Vagina (tissue), 2 donors: ENCODE measurements at places on chromosomes 7 and 10. TPM values are rescaled to one million over a fixed set of nuclear protein-coding genes. Genes with fewer than 3 reads are reported as not detected.

Gene KAZALD1
- 4.2 TPM for total RNA-seq

Gene SFTPA1
- total RNA-seq: 2.9 TPM

Gene MYOZ1
- total RNA-seq: not detected

Gene VAX1
- not detected for total RNA-seq

Gene NEUROG3
- total RNA-seq: not detected

Gene EN2
- 0.98 TPM for total RNA-seq

DNA sequence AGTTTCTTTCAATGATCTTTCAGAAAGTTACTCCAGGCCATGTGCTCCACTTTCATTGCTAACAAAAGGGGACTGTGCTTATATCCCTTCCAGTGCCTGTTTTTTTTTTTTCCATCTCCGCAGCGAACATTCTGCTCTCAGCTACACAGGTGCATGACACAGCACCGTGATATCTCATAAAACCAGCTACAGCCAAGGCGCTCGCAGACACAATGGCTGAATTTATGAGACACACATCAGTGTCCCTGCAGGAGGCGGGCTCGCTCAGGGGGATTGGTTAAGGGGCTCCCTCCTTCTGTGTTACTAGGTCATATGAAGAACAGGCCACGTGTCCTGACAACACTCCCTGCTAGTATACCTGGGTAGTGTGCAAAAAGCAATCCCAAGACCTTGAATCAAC, 245.5 kb downstream of the SKAP2 start:
- no peak overlapping the region for H3K4me3 ChIP-seq
- H3K4me1 ChIP-seq: no peaks in the 10 kb centered on the region
- no peak for DNase-seq

DNA sequence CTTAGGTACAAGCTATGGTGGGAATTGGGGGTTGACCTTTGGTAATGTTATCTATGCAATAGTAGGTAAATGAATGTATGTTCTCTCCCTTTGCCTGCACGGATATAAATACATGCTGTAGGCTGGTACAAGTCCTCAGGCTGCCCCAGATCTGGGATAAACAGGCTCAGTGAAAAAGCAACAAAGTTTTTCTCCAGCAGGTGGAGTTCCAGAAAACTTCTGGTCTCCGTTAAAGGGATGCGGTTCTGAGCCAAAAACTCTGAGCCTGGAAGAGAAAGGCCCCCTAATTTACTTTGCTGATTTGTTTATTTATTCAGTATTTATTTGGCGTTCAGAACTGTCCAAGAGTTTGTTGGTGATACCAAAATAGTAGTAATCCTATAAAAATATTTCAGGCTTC, 204.7 kb downstream of the ADRA2A start:
- H3K4me1 ChIP-seq: peaks cover 15% of the 10 kb centered on the region
- no peaks in the 10 kb centered on the region for H3K27me3 ChIP-seq
- H3K36me3 ChIP-seq: no peaks in the 10 kb centered on the region
- H3K27ac ChIP-seq: peak overlapping the region; percentile 3
- DNase-seq: no peak

DNA sequence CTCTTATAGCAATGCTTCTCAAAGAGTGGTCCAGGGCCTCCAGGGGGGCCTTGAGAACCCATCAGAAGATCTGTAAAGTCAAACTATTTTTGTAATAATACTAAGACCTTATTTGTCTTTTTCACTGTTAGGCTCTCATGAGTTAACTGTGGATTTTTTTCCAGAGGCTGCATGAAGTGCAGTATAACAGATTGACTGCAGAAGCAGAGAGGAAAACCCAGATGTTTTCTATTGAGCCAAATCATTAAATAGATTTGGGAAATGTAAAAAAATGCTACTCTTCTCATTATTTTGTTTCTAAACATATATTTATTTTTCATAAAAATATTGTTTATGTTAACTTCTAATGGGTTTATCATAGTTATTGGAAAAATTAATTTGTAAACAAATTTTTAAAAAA, 589.0 kb upstream of the LRRTM3 start:
- DNase-seq: no peak
- H3K27me3 ChIP-seq: no peaks in the 10 kb centered on the region
- no peak overlapping the region for H3K27ac ChIP-seq
- H3K4me1 ChIP-seq: no peaks in the 10 kb centered on the region
- no peak overlapping the region for H3K4me3 ChIP-seq

GRCh38 chr7:106281127-106281526, 3.7 kb downstream of the NAMPT start:
- H3K27me3 ChIP-seq: no peaks in the 10 kb centered on the region
- H3K4me3 ChIP-seq: no peak overlapping the region
- H3K36me3 ChIP-seq: no peaks in the 10 kb centered on the region

- DNase-seq: no peak
- no peaks in the 10 kb centered on the region for H3K27me3 ChIP-seq
- H3K4me1 ChIP-seq: no peaks in the 10 kb centered on the region
- no peak overlapping the region for H3K4me3 ChIP-seq
These were observed 595.9 kb downstream of the KCNMA1 start for GRCh38 chr10:77041636-77042258.

DNA sequence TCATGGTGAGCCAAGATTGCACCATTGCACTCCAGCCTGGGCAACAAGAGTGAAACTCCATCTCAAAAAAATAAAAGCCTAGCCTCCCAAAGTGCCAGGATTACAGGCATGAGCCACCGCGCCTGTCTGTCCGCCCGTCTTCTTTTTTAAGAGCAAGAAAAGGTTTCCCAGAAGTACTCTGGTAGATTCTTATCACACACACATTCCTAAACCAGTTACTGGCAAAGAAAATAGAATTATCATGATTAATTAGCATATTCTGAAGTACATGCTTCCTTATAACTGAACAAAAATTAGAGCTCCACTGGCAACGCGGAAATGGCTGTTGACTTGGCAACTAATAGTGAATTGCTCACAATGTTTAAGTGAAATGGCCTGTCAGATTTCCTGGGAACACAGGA, 87.0 kb downstream of the ADK start:
- no peaks in the 10 kb centered on the region for H3K27me3 ChIP-seq
- H3K36me3 ChIP-seq: no peaks in the 10 kb centered on the region
- H3K4me3 ChIP-seq: no peak overlapping the region

- DNase-seq: no peak
- H3K4me3 ChIP-seq: no peak overlapping the region
- H3K36me3 ChIP-seq: no peaks in the 10 kb centered on the region
These were observed 78.6 kb upstream of the GLI3 start for GRCh38 chr7:42315631-42316030.

DNA sequence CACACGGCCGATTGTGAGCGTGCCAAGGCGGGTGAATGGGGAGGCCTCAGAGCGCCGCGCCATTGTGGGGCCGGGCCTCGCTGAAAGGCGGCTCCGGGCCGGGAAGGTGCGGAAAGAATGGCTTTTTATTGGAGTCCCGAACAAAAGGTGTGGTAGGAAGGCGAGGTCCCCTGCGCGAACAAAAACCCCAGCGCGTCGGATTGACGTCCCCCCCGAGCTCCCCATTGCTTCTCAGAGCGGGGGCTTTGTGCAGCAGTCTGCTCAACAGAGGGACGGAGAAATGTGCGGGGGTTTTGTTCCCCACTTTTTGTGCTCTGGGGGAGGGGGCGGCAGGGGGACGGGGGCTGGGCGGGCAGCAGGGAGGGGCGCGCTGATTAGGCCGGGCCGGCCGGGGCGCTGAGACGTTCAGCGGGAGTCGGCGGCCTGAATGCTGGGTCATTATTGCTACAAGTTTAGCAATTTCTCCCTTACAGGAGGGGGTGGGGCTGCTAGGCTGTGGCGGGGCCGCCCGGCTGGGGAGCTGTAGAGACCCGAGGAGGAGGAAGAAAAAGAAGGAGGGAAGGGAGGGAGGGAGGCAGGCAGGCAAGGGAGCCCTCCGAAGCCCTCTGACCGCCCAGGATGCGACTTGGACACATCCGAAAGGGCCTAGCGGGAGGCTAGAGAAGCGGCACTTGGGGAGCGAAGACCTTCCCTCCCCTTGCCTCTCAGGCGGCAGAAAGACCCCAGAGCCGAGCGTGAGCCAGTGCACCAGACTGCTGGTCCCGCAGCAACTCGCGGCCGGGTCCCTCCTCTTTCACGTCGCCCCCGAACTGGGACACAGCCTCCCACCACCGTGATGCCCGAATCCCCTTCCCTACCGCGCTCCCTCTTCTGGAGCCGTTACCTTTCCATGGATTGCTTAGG, 4.6 kb downstream of the NKX2-3 start:
- H3K36me3 ChIP-seq: no peaks in the 10 kb centered on the region
- no peak overlapping the region for H3K27ac ChIP-seq
- H3K4me3 ChIP-seq: peak overlapping the region; percentile 39
- H3K4me1 ChIP-seq: peaks cover 43% of the 10 kb centered on the region
- H3K27me3 ChIP-seq: peaks cover 28% of the 10 kb centered on the region
